ENCODE measurements at places on chromosomes 11 and 22.

DNA sequence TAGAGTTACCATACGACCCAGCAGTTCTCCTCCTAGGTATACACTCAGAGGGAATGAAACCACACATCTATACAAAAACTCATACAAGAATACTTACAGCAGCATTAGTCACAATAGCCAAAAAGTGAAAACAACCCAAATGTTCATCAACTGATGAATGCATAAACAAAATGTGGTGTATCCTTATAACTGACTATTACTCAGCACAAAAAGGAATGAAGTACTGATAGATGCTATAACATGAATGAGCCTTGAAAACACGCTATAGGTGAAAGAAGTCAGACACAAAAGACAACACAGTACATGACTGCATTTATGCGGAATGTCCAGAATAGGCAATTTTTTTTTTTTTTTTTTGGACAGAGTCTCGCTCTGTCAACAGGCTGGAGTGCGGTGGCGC lies 23.1 kb downstream of the NCAPD3 start:
- DNase-seq = no peak

GRCh38 chr11:128764424-128765095 lies 70.7 kb downstream of the FLI1 start:
- no peak for DNase-seq

DNA sequence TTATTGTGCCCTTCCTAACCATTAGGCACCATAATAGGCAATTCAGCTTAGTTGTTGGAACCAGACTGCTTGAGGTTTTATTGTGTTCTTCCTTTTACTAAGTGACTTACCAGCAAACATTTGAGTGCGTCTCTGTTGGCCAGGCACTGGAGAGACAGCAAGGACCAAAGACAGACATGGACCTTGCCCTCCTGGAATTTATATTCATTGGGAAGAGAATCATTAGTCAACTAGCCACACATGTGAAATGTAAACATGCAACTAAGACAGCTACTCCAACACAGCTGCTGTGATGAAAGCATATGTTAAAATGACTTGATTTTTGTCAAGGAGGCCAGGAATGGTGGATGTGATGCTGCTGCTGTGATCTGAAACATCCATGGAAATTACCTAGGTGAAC lies 106.4 kb downstream of the TRAF6 start:
- DNase-seq = no peak

DNA sequence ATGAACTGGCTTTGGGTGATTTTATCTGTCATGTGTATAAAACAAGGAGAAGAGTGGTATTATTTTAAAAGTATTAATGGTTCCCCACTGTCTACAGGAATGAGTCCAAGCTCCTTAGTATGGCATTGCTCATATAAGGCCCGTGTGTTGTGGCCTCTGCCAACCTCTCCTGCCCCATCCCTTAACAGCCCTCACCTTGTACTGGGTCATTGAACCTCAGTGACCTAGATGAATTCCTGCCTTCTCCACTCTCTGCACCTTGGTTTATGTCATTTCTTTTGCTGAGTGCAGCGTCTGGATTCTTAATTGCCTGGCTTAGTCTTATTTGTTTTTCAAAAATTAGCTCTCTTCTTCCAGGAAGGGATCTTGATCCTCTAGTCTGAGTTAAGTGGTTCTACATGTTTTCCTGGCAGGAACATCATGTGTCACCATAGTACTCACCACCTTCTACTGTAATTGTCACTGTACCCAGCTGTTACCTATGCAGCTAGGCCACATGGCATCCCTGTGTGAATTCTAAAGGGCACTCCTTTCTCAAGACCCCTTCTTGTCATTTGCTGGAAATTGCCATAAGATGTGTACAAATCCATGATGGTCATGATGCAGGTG lies 36.2 kb upstream of the POGLUT3 start:
- no peak for DNase-seq

GRCh38 chr11:32597921-32598320 lies 14.3 kb downstream of the EIF3M start:
- no peak for DNase-seq

DNA sequence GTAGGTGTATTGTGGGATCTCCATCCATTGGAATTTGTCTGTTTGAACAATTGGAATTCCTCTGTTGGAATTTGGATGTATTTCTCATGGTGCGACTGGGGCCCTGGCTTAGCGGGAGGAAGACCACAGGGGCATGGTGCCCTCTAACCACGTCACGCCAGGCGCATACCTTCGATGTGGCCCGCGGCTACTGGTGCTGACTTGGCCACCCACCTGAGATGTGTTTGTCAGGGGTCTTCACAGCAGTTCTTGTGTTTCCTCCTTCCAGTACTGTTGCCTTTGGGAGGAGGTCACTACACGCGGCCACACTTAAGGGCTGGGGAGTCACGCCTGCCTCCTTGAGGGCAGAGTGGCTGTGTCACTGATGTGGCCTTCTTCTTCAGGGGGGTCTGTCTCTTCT lies 36.6 kb upstream of the GRAMD4 start:
- DNase-seq = no peak

- no peak for DNase-seq
These were observed 2.7 kb downstream of the PLXNB2 start for GRCh38 chr22:50304528-50305392.

GRCh38 chr11:39724404-39724803 lies 1735.0 kb downstream of the LRRC4C start:
- no peak for DNase-seq

GRCh38 chr11:8352103-8352875 lies 88.6 kb upstream of the LMO1 start:
- DNase-seq = no peak

- no peak for DNase-seq
These were observed 246.8 kb upstream of the KIRREL3 start for GRCh38 chr11:127247261-127247851.

DNA sequence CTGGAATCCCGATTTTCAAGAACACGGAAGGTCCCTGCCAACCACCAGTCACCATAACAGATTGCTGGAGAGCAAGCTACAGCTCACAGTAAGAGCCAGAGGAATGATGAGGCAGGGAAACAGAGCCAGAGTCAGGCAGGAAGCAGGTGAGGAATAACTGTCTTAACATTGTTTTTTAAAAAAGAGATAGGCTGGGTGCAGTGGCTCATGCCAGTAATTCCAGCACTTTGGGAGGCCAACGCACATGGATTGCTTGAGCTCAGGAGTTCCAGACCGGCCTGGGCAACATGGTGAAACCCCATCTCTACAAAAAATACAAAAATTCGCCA lies 13.5 kb upstream of the CASTOR1 start:
- DNase-seq = no peak

DNA sequence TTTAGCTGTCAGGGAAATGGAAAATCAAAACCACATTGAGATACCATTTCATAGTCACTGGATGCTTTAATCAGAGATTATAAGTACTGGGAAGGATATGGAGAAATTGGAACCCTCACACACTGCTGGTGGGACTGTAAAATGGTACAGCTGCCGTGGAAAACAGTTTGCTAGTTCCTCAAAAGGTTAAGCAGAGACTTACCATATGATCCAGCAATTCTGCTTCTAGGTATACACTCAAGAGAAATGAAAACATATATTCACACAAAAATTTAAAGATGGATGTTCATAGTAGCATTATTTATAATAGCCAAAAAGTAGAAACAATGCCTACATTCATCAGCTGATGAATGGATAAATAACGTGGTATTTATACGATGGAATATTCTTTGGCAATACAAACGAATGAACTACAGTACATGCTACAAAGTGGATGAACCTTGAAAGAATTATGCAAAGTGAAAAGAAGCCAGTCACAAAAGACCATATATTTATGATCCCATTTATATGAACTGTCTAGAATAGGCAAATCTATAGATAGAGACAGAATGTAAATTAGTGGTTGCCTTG lies 23.0 kb downstream of the RNF121 start:
- DNase-seq = no peak

GRCh38 chr11:4671741-4672140 lies 25.9 kb downstream of the OR51E2 start:
- DNase-seq = no peak

DNA sequence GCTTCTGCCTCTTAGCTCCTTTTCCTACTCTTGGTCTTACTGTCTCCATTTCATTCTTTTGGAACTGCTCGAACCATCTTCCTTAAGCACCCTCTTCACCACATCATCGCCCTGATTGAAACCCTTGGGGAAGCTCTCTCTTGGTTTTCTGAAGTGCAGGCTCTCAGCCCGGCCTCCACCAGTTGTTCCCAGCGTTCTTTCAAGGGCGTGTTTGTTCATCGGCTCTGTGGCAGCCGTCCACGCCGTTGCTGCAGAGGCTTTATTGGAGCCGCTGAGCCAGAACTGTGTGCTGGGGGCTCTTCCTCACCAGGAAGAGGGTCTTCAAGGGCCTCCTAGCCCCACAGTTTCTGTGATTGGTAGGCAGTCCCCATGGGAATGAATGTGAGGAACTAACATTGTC lies 214.1 kb downstream of the TBC1D22A start:
- DNase-seq = no peak
